ENCODE measurements at places on chromosomes 4 and X. TPM values are rescaled to one million over a fixed set of nuclear protein-coding genes. Genes with fewer than 3 reads are reported as not detected.

DNA sequence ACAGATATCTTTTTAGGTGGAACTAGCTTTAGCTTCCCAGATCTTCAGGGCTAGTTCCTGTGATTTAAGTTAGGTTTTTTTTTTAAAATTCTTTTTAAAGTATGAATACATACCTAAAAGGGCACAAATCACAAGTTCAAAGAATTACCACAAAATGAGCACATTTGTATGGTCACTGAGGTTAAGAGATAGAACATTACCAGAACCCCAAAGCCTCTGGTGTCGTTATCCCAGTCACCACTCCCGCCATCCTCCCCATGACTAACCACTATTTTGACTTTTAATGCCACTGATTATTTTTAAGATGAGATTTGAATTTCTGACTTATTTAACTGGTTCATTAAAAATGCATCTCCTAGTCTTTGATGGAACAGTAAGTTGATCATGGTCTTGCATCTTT is 5.4 kb downstream of the PGK1 start:
- no peak for DNase-seq

DNA sequence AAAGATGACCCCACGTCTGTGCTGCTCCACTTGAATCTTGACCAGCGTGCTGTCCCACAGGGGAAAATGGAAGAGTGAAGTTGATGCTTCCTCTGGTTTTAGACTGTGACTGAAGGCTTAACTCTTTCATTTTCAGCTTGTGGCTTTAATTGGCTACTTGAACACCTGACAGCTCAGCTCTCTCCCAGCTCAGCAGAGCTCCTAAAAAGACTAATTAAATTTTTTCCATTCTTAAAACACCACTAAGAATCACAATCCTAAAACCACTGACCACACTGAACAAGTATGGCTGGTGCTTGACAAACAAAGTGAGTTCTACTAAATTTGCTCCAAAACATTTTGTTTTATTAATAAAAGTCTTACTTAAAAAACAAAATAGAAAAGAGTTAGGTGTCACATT is 71.7 kb downstream of the SRPX start:
- DNase-seq, result no peak

DNA sequence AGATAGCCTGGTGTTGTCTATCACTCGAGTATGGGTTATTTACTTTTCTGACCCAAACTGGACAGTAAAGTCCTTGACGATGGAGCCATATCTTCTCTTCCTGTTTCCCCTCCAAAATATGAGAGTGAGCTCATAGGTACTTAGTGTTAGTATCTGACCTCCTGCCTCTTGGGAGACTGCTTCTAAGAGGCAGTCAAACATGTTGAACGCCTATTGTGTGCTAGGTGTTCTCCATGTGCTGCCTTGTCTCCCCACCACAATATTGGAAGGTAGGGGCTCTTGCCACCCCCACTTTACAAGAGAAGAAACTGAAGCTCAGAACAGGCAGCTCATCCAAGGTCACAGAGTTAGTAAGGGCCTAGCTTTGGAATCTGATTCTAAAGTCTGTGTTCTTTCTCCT is 8.3 kb downstream of the EFNB1 start:
- no peak for DNase-seq

CSAG1 gene
- not detected for total RNA-seq

XG gene
- total RNA-seq, result not detected

SMIM10L2A gene
- 0.40 TPM for total RNA-seq

AKAP4 gene
- not detected for total RNA-seq

POLR2B gene
- 95.8 TPM for total RNA-seq

BRCC3 gene
- total RNA-seq, result 17.9 TPM
